ENCODE measurements at places on chromosomes 2 and 18. TPM values are rescaled to one million over a fixed set of nuclear protein-coding genes. Genes with fewer than 3 reads are reported as not detected.

DNA sequence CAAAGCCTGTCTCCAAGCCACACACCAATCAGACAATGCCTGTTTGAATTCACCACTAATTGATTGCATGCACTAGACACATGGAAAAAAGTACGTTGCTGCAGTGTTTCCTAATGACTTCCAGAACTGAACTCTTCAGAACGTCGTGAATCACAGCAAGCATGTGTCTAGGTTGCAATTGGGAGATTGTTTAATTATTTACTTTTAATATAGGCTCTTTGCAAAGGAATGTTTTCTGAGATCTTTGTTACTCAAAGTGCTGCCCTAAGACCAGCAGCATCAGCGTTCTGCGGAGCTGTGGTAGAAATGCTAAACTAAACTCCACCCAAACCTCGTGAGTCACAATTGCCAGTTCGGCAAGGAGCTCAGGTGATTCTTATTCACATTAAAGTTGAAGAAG lies 52.7 kb upstream of the CCDC68 start:
- DNase-seq, result no peak

DNA sequence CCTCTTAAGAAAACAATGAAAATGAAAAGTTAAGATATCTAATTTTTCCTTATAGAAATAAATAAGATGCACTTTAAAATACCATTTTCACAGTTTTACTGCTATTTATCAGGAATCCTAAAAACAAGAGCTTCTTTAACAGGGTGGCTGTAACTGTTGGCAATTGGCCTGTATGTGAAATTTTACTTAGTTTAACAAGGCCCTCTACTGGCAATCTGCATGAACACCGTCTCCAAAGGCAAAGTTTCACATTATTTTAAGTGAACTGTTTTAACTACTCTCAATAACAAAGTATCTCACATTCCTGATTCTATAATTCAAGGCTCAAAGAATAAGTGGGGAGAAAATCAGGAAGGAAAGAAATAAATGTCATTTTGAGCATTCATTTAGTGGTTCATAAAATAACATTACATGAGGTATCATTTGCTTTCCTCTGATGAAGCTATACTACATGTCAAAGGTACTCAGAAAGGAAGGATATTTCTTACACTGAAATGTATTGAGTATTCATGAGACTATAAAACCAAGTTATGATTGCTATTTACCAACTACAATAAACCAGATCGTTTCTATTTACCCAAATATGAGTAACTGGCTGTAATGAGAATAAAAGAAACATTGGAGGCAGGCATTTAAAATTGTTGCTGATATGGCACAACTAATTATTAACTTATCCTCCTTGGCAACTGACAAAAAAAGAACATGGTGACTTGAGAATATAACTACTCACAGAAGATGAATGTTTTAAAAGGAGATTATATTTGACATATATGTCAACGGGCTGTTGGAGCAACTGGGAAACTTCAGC lies 7.0 kb downstream of the NCKAP5 start:
- no peak for DNase-seq

- no peak for DNase-seq
Measured at GRCh38 chr2:18559531-18560030, 872 bp downstream of the RDH14 start.

KIF1A gene
- total RNA-seq, result 2.0 TPM

SPATA3 gene
- not detected for total RNA-seq

DLGAP1 gene
- 0.05 TPM for total RNA-seq

MARCHF4 gene
- total RNA-seq, result 0.08 TPM

Data from left ventricle myocardium inferior (tissue), 1 donor.